Myocyte (in vitro differentiated cells): ENCODE measurements at places on chromosomes 2 and 18. TPM values are rescaled to one million over a fixed set of nuclear protein-coding genes. Genes with fewer than 3 reads are reported as not detected.

GRCh38 chr2:39283561-39283960 lies 39.8 kb upstream of the CDKL4 start:
- DNase-seq: no peak

DNA sequence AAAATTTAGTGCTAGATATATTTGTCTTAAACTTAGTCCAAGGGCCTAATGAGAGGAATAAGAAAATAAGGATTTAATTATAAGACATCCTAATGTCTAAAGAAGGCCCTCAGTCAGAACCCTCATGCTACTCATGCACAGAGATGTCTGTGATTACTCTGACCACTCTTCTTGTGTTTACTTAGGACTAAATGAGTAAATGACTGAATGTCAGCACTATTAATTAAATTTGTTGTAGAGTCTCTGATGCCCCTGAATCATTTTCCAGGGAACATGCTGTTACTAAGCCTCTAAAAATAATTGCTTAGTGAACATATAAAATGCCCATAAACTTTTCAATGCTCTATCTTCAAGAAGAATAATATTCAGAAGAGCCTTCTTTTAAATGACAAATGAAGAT lies 32.4 kb downstream of the GULP1 start:
- DNase-seq: no peak

Gene SP9
- 0.05 and 0.16 TPM in 2 replicates for total RNA-seq

Gene CRYGD
- not detected in 2 replicates for total RNA-seq

DNA sequence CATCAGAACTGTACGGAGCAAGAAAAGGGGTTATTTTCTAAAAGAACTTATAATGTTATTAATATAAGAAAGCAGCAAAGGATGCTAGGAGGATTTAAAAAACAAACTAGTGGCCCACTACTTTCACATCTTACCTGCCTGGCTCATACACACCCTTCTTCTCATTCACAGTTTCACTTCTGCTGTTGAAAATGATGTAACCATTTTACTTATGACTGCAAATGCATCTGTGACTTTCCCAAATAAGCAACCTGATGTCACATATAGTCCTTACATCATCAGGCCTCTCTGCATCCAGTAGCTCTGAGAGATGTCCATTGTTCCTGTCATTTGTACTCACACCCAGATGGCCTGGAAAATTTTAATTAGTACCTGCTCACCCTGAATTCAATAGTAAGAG lies 101.8 kb upstream of the MYO3B start:
- no peak for DNase-seq

GRCh38 chr2:212958757-212959295 lies 192.6 kb downstream of the IKZF2 start:
- DNase-seq: no peak
